ENCODE measurements at places on chromosomes 2 and 18. TPM values are rescaled to one million over a fixed set of nuclear protein-coding genes. Genes with fewer than 3 reads are reported as not detected.

ZSWIM2 gene
- not detected for total RNA-seq

DNA sequence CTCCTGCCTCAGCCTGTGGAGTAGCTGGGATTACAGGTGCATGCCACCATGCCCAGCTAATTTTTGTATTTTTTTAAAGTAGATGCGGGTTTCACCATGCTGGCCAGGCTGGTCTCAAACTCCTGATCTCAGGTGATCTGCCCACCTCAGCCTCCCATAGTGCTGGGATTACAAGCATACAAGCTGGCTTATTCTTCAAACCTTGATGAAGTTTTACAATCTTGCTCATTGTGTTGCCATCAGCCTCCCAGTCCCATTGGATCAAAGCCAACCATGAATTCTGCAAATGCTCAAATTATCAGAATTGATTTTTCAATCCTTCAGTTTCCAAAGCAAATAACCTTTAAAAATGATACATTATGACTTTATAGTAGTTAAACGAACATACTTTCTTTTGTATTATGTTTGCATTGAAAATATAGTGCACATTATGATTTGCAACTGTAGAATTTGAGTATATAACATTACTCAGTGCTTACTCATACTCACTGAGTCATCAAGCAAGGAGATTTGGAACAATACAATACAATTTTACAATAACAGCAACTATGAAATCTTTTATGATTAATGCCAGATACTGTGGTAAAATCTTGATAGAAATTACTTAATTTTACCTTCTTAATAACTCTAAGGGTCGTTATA is 1491.9 kb upstream of the CELF4 start:
- no peak for DNase-seq

DNA sequence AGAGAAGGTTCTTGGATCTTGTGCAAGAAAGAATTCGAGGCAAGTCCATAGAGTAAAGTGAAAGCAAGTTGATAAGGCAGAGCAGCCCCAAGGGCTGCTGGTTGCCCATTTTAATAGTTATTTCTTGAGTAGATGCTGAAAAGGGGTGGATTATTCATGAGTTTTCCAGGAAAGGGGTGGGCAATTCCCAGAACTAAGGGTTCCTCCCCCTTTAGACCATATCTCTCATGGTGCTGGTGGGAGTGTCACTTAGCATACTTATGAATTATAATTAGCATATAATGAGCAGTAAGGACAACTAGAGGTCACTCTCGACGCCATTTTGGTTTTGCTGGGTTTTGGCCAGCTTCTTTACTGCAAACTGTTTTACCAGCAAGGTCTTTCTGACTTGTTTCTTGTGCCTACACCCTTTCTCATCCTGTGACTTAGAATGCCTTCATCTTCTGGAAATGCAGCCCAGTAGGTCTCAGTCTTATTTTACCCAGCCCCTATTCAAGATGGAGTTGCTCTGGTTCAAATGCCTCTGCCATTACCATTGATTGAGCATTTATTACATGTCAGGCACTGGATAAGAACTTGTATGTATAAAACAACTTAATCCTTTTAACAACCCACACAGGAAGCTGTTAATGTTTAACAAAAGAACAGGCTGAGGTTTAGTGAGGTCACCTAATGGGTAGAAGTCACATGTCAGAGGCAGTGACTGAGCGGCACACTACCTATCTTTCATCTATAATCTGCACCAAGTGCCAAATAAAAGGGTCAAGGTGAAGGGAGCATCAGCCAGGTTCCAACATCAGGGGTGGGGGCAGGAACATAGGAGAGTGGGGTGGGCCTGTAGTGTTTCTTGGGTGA is 250.9 kb downstream of the ICOS start:
- no peak for DNase-seq

- no peak for DNase-seq
Observed at GRCh38 chr2:144606466-144607095, 86.7 kb upstream of the ZEB2 start.

- DNase-seq: no peak
Observed at GRCh38 chr18:47893939-47894699, 36.3 kb downstream of the SMAD2 start.

GRCh38 chr2:174667250-174667860 is 69.8 kb upstream of the WIPF1 start:
- no peak for DNase-seq

GRCh38 chr2:227052879-227053278 is 111.1 kb downstream of the COL4A4 start:
- DNase-seq: no peak

DNA sequence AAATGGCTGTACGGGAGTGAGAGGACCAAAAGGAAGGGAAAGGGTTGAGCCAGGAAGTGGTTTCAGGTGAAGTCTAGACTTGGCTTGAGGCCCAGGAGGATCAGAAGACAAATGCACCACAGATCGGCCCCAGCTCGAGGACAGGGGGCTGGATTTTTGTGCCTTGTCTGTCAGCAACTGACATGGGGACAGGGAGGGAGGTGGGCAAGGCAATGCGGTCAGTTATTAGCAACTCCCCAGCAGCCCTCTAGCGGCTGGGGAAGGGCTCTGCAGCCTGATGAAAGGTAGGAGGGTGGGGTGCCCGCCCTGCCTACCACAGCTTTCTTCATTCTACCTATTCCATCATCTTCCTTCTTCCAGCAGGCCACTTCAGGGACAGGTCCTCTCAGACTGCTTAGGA is 50.0 kb downstream of the CPO start:
- DNase-seq: peak; percentile 54

DNA sequence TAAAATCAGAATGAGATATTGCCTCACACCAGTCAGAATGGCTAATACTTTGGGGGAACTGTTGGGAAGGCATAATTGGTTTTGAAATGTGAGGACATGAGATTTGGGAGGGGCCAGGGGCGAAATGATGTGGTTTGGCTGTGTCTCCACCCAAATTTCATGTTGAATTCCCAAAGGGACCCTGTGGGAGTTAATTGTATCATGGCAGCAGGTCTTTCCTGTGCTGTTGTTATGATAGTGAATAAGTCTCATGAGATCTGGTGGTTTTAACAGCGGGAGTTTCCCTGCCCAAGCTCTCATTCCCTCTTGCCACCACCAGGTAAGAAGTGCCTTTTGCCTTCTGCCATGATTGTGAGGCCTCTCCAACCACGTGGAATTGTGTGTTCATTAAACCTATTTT is 59.6 kb downstream of the CSRNP3 start:
- DNase-seq: no peak

DNA sequence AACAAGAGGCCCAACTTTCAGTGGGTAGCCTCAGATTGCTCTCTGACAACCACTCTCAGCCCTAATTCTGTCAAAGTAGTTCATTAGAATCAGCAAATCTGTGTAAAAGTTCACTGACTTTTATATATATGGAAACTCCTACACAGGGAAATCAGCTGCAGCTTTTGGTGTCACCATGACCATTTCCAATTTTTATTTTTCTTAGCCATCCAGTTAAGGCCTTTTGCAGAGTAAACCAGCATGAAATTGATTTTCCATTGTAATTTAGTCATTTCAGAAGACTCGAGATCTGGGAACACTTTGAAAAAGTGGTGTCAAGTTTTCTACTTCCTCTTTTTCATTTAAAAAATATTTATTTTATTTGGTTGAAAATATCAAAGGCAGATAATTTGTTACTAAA is 263.2 kb downstream of the TMEM182 start:
- no peak for DNase-seq

DNA sequence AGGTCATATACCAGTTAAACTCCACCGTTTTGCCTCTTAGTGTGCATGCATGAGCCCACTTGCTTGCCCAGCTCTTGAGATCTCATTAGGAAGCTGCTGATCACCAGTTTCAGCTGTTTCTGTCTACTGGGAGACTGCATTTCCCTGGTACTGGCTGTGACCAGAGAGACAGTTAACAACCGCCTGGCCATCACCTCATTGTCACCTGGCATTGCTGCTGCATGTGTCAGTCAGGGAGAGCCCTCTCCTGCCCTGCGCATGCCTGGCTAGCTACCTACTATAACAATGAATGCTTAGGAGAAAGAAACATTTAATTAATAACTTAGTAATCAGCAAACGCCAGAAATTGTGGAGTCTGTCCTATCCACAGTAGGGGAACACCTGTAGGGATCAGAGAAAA is 265.8 kb upstream of the CYRIA start:
- DNase-seq: no peak

GRCh38 chr2:159065313-159065712 is 96.9 kb downstream of the TANC1 start:
- no peak for DNase-seq

Data from glutamatergic neuron (in vitro differentiated cells).